ENCODE measurements at places on chromosomes 1 and 21. TPM values are rescaled to one million over a fixed set of nuclear protein-coding genes. Genes with fewer than 3 reads are reported as not detected.

GRCh38 chr1:43436371-43436770 is 17.4 kb downstream of the HYI start:
- no peak overlapping the region for H3K27ac ChIP-seq
- H3K4me3 ChIP-seq: no peak overlapping the region
- DNase-seq: no peak
- H3K36me3 ChIP-seq: peaks cover 59% of the 10 kb centered on the region
- H3K4me1 ChIP-seq: no peaks in the 10 kb centered on the region
- no peaks in the 10 kb centered on the region for H3K27me3 ChIP-seq

DNA sequence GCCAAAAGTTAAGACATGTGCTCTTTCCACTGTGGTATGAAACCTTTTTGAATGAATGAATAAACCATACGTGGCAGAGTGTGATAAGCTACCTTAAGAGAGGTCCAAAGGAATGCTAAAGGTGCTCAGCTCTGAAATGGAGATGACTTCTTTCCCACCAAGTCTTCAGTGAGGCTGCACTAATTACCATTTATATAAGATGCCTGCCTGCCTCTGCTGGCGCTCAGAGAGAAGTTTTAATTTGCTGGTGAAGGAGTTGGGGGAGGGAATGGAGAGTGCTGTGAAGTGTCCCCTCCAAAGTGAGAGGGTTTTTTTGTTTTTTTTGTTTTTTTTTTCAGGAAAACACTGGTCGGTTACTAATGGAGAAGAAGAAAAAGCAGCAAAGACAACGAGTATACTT is 559.0 kb downstream of the OMA1 start:
- no peaks in the 10 kb centered on the region for H3K36me3 ChIP-seq
- H3K27ac ChIP-seq: no peak overlapping the region
- peaks cover 3% of the 10 kb centered on the region for H3K4me1 ChIP-seq

DNA sequence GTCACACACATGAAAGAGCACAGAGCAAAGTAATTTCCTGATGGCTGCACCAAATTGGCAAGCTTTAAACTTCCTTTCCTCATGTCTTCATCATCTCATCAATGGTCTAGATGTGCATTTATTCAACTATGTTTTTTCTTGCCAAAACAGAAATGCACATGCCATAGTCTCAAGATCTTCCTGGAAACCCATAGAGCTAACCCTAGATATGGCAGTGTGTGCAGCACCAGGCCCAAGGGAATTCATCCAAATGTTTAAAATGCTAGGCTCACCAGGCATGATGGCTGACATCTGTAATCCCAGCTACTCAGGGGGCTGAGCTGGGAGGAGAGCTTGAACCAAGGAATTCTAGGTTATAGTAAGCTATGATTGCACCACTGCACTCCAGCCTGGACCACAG is 31.2 kb upstream of the PALMD start:
- DNase-seq: no peak
- H3K4me3 ChIP-seq: no peak overlapping the region
- H3K27ac ChIP-seq: no peak overlapping the region

GRCh38 chr1:61501971-61502916 is 222.7 kb downstream of the TM2D1 start:
- H3K27me3 ChIP-seq: peaks cover 2% of the 10 kb centered on the region
- H3K4me3 ChIP-seq: no peak overlapping the region
- no peak overlapping the region for H3K27ac ChIP-seq
- no peak for DNase-seq
- no peaks in the 10 kb centered on the region for H3K36me3 ChIP-seq

DNA sequence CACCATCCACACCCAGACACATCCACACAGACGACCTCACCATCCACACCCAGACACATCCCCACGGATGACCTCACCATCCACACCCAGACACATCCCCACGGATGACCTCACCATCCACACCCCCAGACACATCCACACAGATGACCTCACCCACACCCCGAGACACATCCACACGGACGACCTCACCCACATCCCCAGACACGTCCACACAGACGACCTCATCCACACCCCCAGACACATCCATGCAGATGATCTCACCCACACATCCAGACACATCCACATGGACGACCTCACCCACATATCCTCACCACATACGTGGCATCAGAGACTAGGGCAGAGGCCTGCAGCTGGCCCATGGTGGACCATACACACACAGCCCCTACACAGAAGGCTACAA is 14.7 kb upstream of the FABP3 start:
- no peak overlapping the region for H3K27ac ChIP-seq
- H3K4me1 ChIP-seq: no peaks in the 10 kb centered on the region
- DNase-seq: no peak
- H3K4me3 ChIP-seq: no peak overlapping the region

- no peak for DNase-seq
- no peaks in the 10 kb centered on the region for H3K27me3 ChIP-seq
These were observed 219.6 kb downstream of the LTN1 start for GRCh38 chr21:28773036-28773435.

DNA sequence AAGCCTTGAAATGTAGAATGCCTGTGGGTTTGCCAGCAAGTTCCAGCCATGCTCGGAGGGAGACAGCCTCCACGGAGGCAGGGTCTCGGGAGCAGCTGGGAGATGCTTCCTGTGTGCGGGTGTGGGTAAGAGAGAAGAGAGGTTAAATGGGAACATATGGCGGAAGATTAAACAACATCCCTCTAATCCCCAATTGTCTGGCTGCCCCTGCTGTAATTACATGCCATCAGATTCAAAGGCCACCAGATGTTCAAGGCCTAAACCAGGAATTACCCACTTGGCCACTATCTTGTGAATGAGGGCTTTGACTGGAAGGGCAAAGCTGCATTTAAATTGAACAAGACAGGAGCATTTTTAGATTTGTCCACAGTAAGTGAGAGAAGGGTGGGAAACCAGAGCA is 81.4 kb upstream of the BACE2 start:
- no peak for DNase-seq
- no peaks in the 10 kb centered on the region for H3K4me1 ChIP-seq
- H3K36me3 ChIP-seq: no peaks in the 10 kb centered on the region
- H3K27me3 ChIP-seq: no peaks in the 10 kb centered on the region
- no peak overlapping the region for H3K4me3 ChIP-seq
- no peak overlapping the region for H3K27ac ChIP-seq

DNA sequence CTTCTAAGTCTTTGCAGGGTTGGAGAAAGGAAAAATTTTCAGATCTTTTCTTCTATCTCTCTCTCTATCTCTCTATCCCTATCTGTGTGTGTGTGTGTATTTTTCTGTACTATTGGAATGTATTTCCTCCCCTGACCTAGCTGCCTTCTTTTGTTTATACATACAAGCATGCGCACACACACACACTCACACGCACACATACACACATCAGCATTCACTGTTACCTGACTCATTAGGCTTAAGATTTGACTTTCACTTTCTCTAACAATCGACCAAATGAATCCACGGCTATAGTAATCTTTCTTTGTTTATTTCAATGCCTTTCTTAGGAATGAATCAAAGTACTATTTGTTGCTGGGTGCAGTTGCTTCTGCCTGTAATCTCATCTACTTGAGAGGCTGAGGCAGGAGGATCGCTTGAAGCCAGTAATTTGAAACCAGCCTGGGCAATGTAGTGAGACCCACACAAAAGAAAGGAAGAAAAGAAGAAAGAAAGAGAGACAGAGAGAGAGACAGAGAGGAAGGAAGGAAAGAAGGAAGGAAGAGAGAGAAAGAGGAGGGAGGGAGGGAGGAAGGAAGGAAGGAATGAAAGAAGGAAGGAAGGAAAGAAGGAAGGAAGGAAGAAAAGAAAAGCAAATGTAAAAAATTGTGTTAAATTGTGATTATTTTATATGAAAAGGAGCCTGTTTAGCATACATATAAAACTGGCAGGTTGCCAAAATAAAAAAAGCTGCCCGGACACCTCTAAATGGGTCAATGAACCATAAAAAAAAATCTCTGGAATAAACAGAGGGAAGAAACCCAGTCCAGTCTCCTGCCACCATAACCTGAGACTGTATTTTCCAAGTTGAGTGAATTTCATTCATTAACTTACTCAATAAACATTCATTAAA is 206.8 kb downstream of the ZNF326 start:
- H3K4me3 ChIP-seq: no peak overlapping the region
- peaks cover 4% of the 10 kb centered on the region for H3K27me3 ChIP-seq
- H3K27ac ChIP-seq: no peak overlapping the region
- no peaks in the 10 kb centered on the region for H3K36me3 ChIP-seq
- no peak for DNase-seq

CACYBP gene
- 311 TPM for total RNA-seq

DNA sequence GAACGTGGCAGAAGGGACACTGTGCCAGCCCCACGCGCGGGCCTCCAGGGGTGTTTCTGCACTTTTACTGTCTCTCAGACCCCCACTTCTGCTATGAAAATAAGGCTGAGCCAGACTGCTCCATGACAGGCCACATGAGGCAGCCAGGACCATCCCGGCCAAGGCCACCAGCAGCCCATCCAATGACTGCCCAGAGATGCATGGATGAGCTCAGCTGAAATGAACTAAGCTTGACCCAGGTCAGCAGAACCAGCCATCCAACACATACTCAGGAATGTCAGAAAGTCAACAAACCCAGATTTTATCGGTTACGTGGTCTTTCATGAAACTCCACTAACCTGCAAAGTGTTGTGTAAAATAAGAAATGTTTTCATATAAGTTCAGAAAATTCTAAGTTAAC is 51.2 kb downstream of the CCDC185 start:
- H3K27ac ChIP-seq: no peak overlapping the region
- H3K36me3 ChIP-seq: no peaks in the 10 kb centered on the region
- no peaks in the 10 kb centered on the region for H3K4me1 ChIP-seq
- H3K4me3 ChIP-seq: no peak overlapping the region
- DNase-seq: no peak

CYYR1 gene
- 0.07 TPM for total RNA-seq

- no peak for DNase-seq
- no peak overlapping the region for H3K27ac ChIP-seq
- peaks cover 5% of the 10 kb centered on the region for H3K36me3 ChIP-seq
- H3K27me3 ChIP-seq: no peaks in the 10 kb centered on the region
- peaks cover 25% of the 10 kb centered on the region for H3K4me1 ChIP-seq
- no peak overlapping the region for H3K4me3 ChIP-seq
These were observed 36.0 kb downstream of the SIPA1L2 start for GRCh38 chr1:232593717-232594502.

- H3K4me3 ChIP-seq: peak overlapping the region; percentile 44
- H3K27me3 ChIP-seq: no peaks in the 10 kb centered on the region
- no peak for DNase-seq
- peaks cover 92% of the 10 kb centered on the region for H3K4me1 ChIP-seq
These were observed 54.6 kb downstream of the TENT5C start for GRCh38 chr1:117660271-117660965.

DNA sequence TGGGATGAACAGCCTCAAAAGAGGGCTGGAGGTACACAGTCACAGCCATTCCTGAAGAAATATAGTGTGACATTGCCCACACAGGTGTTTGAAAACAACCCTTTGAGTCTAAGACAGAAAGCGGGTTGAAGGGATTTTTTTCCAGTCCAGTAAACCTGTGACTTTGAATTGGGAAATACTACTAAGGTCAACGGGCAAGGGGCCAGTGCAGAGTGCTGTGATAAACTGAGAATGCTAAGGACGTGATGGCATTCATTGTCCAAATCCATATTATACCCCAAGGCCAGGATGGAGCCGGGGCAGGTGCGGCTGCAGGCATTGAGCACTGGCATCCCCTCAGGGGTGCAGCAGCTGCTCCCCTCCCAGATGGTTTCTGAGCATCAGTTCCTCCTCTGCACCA is 36.6 kb downstream of the KIAA0040 start:
- H3K4me1 ChIP-seq: peaks cover 27% of the 10 kb centered on the region
- H3K27me3 ChIP-seq: peaks cover 30% of the 10 kb centered on the region
- no peak overlapping the region for H3K4me3 ChIP-seq

- peaks cover 45% of the 10 kb centered on the region for H3K27me3 ChIP-seq
- no peak overlapping the region for H3K27ac ChIP-seq
- peaks cover 3% of the 10 kb centered on the region for H3K4me1 ChIP-seq
- DNase-seq: no peak
These were observed 9.4 kb downstream of the METTL18 start for GRCh38 chr1:169785267-169785666.

DNA sequence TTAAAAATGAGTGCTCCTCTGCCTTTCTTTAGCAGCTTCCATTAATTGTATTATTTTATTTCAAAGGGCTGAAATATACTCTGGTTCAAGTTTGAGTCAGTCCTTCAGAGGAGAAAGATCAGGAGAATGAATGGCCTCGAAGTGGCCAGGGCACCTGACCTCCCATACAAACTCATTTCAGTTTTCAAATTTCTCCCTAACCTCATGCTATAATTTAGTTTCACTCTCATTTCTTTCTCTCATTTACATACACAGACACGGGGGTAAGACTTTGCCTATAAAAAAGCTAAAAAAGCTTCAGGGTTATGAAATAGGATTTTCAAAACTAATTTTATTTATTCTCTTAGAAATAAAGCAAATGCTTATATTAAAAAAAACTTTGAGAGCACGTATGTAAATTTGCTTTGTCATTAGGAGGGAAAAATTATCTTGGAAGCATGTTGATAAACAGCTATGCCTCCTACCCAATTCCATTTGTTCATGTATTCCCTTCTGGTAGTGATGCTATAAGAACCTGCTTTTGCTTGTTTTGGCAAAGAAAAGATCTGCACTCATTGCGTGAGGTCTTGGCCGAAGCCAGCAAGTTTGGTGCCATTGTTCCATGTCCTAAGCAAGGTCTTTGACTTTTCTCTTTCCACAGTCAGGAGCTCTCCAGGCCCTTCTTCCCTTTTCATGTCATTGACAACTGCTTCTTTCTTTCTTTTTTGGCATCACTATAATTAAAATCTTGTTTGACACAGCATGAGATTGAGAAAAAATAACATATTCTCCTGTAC is 80.4 kb upstream of the LRRC53 start:
- no peak overlapping the region for H3K27ac ChIP-seq
- no peak overlapping the region for H3K4me3 ChIP-seq
- DNase-seq: no peak
- H3K36me3 ChIP-seq: no peaks in the 10 kb centered on the region
- H3K4me1 ChIP-seq: no peaks in the 10 kb centered on the region

DNA sequence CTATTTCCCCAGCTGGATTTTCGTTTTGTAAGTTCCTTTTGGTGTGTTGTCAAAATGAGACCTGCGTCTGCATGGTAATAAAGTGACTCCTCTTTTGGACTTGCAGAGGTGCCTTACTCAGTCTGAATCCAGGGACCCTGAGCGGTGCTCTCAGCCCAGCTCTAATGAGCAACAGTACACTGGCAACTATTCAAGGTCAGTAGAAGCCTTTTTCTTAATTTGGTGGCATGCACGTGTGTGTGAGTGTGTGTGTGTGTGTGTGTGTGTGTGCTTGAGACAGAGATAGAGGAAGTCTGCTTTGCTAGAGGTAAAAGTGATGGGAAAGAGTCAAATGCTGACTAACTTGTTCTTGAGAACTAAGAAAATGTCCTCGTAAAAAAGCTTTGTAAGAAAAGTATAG is 105.4 kb downstream of the CD247 start:
- peak overlapping the region; percentile 23 for H3K27ac ChIP-seq
- no peak overlapping the region for H3K4me3 ChIP-seq
- peaks cover 20% of the 10 kb centered on the region for H3K4me1 ChIP-seq
- no peaks in the 10 kb centered on the region for H3K27me3 ChIP-seq
- no peak for DNase-seq
- peaks cover 36% of the 10 kb centered on the region for H3K36me3 ChIP-seq
